Inflammatory macrophage treated with lipopolysaccharide for 1 hour (primary cell): ENCODE measurements at places on chromosomes 6 and 20.

DNA sequence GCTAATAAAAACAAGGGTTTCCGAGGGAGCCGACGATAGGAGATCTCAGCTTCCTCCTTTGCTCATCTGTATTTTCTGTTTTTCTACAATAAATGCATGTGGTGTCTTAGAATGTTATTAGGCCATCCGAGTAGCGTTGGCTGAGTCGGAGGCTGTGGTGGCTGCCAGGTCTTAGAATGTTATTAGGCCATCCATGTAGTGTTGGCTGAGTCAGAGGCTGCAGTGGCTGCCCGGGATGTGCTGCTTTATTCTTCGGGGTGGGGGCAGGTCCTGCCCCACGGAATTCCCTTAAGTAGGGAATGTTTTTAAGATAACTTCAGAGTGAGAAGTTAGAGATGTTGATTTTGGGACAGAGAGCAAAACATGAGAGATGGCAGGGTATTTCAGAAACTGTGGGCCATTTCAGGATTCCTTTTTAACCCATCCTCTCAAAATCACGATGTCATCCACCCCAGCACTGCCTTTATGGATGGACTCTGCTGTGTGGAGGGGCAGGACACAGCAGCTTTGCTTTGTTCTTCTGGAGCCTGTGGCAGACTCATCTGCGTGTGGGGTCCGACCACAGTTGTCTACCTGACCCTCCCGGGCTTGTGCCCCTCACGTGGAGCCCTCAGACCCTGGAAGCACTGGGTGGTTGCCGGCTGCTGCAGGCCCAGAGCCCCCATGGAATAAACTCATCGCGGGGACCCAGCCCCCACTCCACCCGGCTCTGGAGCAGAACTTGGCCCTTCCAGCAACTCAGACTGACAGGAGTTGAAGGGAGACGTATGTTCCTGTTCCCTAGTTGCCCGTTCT lies 20.4 kb downstream of the OSBPL2 start:
- no peak for DNase-seq

- no peak for DNase-seq
These were observed 61.0 kb downstream of the SOBP start for GRCh38 chr6:107550906-107551305.

- DNase-seq, result no peak
These were observed 334.0 kb upstream of the NT5E start for GRCh38 chr6:85115876-85116275.

DNA sequence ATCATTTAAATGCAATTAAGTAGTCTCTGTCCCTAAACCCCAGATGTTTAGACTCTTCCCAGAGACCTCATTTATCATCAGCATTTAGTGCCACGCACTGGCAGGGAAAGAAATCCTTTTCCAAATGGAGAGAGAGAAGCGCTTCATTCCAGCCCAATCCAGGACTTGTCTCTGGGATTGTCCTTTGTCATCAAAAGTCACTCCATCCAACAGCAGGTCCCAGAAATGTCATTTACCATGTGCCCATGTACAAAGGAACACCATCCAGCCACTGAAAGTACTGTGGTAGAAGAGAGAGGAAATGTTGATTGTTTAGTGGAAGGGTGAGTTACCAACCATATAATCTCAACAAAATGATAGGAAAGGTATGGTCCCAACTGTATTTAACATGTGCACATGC lies 66.9 kb upstream of the SMIM28 start:
- no peak for DNase-seq

GRCh38 chr6:25176466-25176865 lies 102.7 kb upstream of the CARMIL1 start:
- no peak for DNase-seq

DNA sequence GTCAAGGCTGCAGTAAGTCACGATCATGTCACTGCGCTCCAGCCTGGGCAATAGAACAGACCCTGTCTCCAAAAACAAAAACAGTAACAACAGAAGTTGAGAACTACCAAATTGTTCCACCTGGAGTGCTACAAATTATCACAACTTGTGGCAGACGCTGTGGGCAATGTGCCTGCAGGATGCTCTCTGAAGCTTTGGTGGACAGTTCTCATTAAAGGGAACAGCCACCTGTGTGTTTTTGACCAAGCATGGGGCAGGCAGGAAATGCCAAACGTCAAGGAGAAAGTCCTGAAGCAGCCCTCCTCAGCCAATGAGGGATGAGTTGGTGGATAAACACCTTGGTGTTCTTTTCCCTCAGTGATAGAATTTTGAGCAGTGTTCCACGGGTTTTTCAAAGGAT lies 15.8 kb downstream of the COX4I2 start:
- no peak for DNase-seq

GRCh38 chr6:11493974-11494373 lies 43.6 kb upstream of the TMEM170B start:
- DNase-seq, result peak; percentile 24

GRCh38 chr20:7155282-7155681 lies 387.8 kb downstream of the BMP2 start:
- no peak for DNase-seq

- no peak for DNase-seq
These were observed 165.9 kb downstream of the SASH1 start for GRCh38 chr6:148508401-148509041.

- no peak for DNase-seq
These were observed 281.8 kb downstream of the GMDS start for GRCh38 chr6:1963596-1963995.

GRCh38 chr6:95681736-95682135 lies 104.4 kb downstream of the MANEA start:
- DNase-seq, result no peak

DNA sequence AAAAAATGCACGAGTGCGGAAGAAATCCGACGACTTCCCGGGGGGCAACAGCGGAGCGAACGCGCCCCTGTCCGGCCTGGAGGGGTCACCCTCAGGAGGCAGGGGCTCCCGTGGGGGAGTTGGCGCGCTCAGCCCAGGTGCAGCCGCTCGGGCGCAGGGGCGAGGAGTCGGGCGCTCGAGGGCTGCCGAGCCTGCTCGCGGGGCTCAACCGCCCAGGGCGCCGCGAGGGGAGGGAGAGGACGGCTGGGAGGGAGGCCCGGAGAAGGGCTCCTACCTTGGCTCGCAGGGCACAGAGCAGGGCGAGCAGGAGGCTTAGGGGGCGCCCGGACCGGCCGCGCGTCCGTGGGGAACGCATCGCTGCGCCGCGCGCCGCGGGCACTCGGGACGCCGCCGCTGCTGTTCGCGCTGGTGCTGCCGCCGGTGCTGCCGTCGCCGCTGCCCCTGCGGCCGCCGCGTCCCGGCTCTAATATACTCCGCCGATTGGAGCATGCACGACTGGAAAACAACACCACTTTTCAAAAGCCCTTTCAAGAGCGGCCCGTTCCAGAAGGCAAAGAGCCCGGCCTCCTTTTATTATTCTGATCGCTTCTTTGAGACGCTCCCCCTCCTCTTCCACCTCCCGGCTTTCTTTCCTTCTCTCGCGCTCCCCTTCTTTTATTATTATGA lies 490 bp downstream of the JAG1 start:
- no peak for DNase-seq

GRCh38 chr6:51613558-51613957 lies 473.9 kb downstream of the PKHD1 start:
- no peak for DNase-seq

GRCh38 chr6:126811321-126811720 lies 307.1 kb upstream of the RSPO3 start:
- no peak for DNase-seq

DNA sequence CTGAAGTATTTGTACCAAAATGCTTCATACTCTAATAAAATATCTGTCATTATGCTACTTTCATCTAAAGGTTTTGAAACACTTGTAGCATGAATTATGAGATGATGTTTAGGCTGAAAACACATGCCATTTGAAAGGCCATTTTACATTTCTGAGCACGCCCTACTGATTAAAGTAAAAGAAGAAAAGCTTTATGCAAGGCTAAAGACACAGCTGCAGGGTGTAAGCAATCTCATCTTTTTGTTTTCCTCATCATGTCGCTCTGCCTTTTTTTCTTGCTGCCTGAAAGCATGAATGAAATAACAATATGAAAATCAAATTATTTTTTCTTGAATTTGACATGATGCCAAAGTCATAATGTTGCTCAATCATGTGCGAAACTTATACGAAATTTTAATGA lies 148.6 kb upstream of the ARG1 start:
- DNase-seq, result no peak

GRCh38 chr20:12998046-12998445 lies 10.7 kb upstream of the SPTLC3 start:
- no peak for DNase-seq

DNA sequence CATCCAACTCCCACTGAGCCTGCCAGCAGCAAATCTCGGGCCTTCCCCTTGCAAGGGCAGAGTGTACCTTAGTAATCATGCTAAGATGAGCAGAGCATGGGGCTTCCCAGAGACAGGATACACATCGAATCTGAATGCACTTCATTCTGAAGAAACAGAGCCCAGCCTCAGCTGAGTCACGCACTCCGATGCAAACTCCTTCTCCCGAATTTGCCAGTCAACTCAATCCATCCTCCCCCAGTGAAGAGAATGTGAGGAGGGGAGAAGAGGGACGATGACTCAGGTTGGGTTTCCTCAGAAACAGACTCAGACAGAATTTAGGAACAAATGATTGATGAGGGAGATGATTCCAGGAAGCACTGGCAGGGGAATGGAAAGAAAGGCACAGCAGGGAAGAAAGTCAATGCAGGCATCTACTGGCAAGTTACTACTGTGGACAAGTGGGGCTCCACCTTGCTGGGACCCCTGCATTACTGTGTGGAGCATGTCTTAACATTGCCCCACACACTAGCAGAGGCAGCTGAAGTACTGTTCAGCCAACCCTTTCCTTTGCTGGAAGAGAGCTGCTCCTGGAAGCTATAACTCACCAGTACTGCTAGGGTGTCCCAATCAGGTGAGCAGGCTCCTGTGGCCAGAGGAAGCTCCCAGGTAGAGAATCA lies 251.6 kb downstream of the ADGB start:
- no peak for DNase-seq

DNA sequence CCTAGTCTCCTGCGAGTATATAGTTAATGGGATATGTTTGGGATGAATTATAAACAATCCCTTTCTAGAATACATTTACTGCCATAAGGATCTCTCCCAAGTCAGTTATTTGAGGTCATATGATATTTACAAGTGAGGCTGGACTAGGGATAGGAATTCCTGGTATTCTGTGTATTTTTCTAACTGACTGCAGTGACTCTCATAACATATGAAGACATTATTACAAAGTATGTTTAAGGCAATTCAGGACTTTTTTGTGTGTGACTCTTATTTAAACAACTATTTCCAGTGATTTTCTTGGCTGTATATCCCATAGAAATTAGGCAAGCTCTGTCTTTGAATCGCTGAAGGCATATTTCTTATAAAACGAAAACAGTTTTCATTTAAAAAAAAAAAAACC lies 18.4 kb upstream of the TNFAIP3 start:
- DNase-seq, result peak; percentile 51

DNA sequence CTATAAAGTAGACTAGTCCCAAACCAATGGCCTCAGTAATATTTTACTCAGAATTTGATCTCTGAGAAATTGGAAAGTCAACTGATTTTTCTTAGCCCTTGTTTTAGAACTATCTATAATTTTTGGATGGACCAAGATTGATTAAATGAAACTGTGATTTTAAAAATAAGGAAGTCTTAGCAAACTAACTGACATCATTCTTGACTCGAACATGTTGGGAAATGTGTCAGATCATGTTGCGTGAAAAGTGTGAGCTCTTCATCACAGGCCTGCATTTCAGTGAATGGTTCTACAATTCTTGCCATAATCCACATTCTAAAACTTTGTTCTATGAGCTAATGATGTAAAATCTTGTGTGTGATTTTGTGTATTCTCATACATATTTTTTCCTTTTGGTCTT lies 11.0 kb downstream of the TNFAIP3 start:
- DNase-seq, result peak; percentile 60

DNA sequence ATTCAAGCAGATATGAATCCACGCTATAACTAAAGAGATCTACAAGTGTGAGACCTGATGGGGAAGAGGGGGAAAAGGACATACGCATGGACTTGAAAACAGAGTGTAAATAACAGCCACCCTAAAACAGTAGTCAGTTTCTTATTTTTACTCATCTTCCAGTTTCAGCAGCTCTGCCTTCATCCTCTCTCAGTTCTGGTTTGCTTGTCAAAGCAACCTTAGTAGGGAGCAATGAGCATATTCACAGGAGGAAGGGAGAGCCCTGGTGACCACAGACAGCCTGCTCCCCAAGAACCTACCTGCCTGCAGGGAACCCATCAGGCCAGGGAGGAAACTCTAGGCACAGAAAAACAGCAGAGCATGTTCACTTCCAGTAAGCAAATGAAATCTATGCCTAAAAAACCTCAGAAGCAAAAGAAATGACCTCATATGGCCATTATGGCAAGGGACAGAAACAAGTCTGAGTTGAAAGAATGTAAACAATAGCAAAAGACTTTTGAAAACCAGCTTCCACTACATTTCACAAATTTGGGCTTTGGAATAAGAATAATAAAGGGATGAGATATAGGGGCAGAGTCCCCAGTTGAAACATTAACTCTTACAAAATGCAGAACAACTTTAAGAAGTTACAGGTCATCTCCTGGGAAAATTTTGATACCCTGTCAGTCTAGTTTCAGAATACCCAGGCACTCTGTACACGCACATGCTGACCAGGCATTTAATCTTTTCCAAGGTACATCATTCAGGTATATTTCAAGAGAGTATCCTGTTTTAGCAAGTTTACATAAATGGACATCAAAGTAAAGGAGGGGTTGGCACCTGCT lies 120.8 kb upstream of the BCLAF1 start:
- no peak for DNase-seq

GRCh38 chr20:2141600-2142575 lies 40.3 kb downstream of the STK35 start:
- DNase-seq, result no peak

DNA sequence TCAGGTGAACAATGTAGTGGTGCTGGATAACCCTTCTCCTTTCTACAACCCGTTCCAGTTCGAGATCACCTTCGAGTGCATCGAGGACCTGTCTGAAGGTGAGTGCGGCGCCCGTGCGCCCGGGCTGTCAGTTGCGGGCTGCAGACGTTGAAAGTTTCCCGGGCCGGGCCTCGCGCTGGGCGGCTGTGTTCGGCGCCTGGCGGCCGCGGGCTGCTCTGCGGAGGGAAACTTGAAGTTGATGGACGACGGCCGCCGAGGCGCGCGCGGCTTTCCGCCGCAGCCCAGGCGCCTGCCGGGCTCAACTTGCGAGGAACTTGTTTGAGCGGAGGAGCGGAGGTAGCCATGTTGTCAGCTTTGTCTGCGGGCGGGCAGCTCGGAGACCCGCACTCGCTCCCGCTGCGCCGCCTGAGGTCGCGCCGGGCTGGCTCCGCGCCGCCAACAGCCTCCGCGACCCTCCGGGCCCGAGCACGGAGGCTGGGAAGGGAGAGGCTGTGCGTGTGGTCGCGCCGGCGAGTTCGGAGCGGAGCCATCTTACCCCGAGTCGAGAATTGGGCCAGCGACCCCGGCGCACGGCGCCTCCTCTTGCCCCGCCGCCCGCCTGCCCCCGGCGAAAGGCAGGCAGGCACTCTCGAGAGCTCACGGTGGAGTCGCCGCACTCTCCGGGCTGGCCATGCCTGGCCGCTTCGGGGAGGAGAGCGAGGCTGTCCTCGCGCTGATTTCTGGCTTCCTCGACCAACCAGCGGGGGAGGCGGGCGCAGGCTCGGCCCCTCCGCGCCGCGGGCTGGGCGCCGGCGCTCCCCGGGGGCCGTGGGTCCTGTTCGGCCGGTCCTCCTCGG lies 691 bp downstream of the ASF1A start:
- DNase-seq, result peak; percentile 38
